ENCODE measurements at places on chromosomes 4 and X.

GRCh38 chrX:23726191-23726590, 16.9 kb downstream of the ACOT9 start:
- DNase-seq = no peak

DNA sequence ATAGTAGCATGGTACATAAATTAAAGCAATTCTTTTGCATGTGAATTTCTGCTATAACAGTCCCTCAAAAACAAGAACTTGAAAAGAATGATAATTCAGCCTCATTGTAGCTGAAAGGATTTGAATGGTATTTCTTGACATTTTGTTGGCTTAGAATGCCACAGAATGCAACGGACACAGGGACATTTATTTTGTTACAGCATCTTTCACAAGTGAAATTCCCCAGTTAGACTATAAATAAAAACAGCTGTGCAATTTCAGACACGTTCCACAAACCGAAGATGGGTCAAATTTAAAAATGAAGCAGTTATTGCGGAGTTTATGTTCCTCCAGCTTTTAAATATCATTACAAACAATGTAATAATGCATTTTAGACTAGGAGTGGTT, 82.8 kb upstream of the AMELX start:
- no peak for DNase-seq

- no peak for DNase-seq
Measured at GRCh38 chr4:164716901-164717300, 37.0 kb upstream of the SMIM31 start.

DNA sequence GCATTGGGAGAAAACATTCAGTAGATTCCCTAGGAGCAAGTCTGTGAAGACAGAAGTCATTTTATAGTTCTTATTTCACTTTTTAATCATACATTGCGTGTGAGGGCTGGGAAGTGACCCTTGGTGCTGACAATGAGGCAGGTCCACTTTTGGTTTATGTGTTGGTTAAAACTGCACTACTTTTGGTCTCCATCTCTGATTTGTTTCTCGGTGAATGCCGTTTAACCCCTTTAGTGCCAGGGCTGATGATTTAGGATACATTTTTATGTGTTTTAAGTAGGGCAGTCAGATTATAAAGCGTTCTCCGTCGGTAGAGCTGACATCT, 110.4 kb downstream of the AFF1 start:
- DNase-seq = no peak

All from GM12892 (cell line).